ENCODE measurements at places on chromosomes 5 and 9.

GRCh38 chr9:114720086-114720676 is 38.2 kb upstream of the TEX48 start:
- no peak for DNase-seq

DNA sequence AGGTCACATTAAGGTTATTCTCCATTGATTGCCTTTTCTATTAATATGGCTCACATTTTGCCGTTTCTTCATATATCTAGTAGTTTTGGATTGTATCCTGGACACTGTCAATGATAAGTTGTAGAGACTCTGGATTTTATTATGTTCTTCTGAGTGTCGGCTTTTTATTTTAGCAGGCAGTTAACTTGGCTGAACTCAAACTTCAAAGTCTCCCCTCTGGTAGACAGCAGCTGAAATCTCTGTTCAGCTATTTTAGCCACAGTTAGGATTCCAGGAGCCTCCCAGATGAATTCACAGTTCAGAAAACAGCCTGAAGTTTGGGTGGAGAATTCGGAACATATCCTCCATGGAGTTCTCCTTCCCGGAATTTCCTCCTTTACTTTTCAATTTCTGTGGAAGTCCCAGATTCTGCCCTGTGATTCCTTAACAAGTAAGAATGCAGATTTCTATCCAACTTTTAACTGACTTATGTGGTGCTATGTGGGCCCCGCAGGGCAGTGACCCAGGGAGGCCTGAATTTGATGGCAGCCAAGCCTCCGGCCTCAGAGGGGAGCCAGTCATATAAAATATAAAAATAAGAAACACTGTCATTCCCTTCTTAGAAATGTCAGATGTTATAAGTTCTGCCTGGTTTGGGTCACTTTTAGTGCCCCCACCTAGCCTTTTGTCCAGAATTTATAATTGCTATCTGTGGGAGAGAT is 39.3 kb upstream of the MVB12B start:
- DNase-seq: no peak

- DNase-seq: no peak
Observed at GRCh38 chr5:137370096-137371071, 128.7 kb downstream of the SPOCK1 start.

- DNase-seq: no peak
Observed at GRCh38 chr5:91302958-91303357, 80.2 kb downstream of the ARRDC3 start.

DNA sequence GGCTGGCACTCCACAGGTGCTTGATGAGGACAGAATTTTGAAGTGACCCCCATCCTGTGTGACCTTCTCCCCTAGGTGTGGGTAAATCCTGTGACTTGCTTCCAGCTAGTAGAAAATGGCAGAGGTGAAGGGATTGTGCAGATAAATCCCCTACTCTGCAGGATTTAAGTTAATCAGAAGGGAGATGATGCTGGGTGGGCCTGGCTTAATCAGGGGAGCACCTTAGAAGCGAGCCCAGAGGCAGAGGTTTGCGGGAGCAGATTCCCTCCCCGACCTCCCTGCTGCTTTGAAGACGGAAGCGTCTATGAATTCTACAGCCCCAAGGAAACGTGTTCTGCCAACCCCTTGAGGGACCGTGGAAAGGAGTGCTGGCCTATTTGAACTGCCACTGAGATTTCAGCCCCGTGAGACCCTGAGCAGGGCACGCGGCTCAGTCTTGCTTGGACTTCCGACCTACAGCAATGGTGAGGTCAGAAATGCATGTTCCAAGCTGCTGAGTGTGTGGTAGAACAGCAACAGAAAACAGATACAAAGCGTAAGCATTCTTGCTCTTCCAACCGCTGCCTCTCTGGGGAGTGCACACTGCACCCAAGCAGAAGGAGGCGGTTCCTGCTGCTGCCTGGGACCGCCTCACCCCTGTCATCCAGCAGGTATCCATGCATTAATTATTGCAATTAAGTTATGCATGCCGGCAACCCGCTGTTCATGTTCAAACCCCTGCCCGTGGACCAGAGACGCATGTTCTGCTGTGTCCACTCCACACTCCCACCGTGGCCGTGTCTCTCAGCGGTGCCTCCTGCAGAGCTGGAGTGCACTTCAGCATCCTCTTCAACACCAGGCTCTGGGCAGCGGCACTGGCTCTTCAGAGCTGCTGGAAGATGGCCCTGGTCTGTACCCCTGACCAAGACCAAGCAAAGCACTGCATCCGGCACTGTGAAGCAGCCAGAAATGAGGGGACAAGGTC is 54.6 kb upstream of the RXRA start:
- no peak for DNase-seq

DNA sequence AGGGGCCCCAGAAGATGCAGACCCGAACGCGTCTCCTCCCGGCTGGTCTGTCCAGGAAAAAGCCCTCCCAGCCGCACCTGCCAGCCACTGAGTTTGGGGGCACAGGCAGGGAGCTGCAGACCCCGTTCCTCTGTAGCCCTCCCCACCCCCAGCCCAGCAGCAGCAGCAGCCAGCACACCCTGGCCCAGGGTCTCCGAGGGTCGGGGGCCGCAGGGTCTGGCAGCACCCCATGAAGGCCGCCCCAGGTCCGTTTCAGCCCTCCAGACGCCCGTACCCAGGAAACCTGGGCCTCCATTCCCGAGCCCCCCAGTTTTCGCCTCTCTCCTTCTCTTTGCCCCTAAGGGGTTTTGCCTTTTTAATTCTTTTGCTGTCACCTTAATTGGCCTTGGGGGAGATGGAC is 19.7 kb downstream of the EXD3 start:
- no peak for DNase-seq

DNA sequence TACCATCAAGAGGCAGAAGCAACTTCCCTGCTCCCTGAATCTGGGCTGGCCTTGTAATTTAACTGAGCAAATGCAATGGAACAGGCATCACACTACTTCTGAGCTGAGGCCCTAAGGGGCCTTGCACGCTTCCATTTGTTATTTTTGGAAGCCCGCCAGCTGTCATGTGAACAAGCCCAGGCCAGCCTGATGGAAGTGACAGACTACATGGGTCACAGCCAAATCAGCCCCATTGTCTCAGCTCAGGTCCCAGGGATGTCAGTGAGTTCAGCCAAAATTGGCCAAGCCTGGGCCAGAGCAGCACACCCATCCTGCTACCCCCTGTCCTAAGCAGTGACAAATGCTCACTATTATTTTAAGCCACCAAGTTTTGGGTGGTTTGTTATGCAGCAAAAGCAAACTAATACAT is 72.8 kb downstream of the PRRT1B start:
- no peak for DNase-seq

All from Jurkat, Clone E6-1 (cell line).